ENCODE measurements at places on chromosomes 2 and 18.

DNA sequence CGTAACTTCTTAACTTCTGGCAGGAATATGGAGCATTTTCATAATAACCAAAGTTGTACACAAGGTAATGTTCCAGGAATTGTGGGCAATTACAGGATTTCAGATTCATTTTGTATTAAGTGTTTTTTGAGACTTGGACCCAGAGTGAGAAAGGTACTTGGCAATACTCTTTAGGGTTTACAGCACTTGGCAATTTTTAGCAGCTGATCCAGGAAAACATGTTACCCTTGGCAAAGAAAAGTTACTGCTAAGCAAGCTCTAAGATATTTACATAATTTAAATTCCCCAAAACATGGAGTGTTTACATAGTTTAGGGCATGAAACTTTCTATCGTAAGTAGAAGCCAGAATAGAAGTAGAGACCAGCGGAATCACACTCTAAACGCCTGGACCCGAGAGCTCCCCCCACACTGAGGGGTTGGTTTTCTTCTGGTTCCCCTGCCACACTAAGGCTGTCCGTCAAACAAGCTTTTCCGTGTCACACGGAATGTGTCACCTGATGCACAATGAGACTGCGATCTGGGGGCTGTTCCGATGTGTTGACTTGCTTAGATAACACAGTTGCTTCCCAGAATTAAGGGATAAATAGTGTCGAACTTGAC is 177.1 kb downstream of the PTGR3 start:
- no peak for DNase-seq

GRCh38 chr2:26941486-26941885 is 29.0 kb upstream of the MAPRE3 start:
- DNase-seq, result no peak

DNA sequence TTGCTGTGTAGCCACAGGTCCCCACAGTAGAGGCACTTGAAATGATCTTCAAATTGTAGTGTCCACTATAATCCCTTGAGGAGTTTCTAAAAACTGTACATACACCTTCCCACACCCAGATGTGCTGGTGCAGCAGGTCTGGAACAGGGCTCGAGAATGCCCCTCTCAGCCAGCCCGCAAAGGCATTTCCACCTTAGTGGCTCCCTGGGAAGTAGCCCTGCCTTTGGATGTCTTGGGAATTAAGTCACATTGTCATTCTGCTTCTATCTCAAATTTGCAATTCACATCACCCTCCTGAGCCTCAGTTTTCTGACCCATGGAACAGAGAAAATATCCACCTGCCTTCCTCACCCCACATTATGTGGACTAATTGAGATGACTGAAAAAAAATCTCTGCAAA is 44.3 kb upstream of the TCF7L1 start:
- DNase-seq, result no peak

DNA sequence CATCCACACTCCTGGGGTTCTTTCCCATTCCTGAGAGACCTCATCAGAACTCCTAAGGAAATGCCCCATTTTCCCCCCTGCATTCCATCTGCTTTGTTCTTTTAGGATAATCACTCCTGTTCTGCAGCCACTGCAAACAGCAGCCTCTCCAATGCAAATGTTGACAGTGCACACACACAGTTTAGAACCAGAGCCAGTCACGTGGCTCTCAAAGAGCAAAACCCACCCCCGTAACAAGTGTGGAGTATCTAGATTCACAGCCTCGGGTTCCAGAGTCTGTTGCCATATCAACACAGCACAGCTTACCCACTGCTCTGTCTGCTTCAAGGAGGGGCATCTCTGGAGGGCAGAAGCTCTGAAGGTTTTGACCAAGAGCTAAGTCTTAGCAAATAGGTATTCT is 180.0 kb downstream of the NAPG start:
- DNase-seq, result no peak

- no peak for DNase-seq
Observed at GRCh38 chr2:70014959-70015358, 53.5 kb upstream of the ASPRV1 start.

DNA sequence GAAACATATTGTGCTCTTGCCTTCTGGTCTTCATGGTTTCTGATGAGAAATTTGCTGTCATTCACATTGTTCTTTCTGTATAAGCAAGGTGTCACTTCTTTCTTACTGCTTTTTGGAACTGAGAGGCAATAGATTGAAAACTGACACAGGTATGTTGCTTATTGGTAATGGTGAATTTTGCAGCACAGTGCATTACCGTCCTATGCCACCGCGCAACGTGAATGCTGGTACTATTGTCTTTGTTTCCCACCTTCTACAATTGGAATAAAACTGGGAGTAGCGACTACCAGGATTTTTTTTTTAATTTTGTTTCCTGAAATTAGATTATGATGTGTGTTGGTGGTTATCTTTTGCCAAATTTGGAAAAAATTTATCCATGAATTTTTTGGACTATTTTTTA is 11.4 kb downstream of the XIRP2 start:
- no peak for DNase-seq

DNA sequence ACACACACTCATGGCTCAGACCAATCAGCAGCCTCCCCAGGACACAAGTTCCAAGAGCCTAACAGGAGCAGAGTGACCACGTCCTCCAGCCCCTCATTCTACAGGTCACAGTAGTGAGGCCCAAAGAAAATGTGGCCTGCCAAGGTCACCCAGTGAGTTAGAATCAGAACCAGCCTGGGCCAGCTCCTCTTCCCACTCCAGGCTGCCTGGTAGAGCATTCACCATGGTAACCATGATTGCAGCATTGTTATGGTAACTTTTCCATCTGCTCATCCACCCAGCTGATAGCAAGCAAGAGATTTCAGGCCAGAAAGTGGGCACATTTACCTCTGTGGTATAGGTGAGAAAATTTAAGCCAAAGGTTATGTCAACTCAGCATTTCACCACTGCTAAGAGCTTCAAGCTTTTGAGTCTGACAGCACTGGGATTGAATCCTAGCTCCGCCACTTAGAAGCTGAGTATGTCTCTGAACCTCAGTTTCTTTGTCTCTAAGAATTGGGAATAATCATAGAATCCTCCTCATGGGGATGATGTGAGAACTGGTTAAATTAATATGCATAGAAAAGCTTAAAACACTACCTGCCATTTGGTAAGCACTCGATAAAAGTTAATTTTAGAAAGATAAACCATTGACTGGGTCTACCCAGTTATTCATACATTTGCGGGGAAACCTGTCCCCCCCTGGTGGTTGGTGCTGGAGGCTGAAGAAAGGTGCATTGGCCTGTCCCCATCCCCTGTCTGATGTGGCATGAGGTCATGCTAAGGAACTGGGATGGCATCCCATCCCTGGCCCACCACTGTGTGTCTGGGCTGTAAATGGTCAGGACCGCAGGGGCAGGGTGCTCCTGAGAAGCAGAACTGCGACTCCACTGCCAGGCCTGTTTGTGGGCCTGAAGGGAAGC is 181.5 kb downstream of the KLHL29 start:
- DNase-seq, result no peak

DNA sequence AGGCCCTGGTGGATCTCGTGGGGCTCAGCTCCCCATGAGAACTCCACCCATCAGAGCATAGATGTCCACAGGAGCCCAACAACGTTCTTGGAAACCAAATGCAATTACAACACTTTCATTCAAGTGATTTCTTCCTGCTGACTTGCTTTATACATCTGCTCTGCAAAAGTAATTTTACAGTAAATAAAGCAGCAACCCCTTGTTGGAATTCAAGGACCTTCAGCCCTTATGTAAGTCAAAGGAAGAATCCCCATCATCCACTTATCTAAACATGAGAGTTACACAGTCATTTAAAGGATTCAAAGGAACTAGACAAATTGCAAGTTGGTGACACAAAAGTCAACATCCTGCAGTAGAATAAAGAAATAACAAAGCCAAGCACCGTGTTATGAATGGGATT is 17.1 kb upstream of the ANTXR1 start:
- no peak for DNase-seq

- no peak for DNase-seq
Observed at GRCh38 chr2:240598311-240598911, 11.9 kb downstream of the CAPN10 start.

GRCh38 chr2:237209885-237210284 is 124.2 kb downstream of the COPS8 start:
- DNase-seq, result no peak

DNA sequence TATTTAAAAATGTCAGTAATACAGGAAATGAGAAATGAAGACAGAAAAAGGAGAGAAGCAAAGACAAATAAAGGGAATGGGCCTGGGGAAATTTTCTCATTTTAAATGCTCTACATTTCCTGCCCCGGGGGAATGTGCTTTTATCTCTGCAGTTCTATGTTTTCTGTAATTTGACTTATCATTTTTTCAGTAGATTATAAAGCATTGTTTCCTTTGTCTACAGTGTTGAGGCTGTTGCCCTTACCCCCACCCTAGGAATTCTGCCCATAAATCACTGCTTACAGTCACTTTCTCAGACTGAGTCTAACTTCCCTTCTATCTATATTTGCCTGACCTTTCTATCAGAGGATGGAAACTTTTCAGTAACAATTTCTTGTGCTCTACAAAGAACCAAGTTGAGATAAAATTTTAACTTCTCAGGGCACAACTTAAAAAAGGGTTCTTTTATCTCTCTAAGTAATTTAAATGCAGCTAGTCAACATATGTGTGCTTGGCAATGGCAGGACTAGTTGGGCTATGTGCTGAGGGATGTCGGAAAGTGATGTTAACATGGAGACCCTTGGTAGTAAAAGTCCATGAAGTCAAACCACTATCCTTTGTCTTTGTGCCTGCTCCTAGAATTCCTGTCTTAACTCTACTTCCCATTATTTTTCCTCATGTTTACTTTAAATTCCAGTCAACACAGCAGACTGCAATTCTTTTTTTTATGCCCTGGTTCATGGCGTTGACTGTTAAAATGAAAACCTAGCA is 146.5 kb upstream of the MMADHC start:
- no peak for DNase-seq

DNA sequence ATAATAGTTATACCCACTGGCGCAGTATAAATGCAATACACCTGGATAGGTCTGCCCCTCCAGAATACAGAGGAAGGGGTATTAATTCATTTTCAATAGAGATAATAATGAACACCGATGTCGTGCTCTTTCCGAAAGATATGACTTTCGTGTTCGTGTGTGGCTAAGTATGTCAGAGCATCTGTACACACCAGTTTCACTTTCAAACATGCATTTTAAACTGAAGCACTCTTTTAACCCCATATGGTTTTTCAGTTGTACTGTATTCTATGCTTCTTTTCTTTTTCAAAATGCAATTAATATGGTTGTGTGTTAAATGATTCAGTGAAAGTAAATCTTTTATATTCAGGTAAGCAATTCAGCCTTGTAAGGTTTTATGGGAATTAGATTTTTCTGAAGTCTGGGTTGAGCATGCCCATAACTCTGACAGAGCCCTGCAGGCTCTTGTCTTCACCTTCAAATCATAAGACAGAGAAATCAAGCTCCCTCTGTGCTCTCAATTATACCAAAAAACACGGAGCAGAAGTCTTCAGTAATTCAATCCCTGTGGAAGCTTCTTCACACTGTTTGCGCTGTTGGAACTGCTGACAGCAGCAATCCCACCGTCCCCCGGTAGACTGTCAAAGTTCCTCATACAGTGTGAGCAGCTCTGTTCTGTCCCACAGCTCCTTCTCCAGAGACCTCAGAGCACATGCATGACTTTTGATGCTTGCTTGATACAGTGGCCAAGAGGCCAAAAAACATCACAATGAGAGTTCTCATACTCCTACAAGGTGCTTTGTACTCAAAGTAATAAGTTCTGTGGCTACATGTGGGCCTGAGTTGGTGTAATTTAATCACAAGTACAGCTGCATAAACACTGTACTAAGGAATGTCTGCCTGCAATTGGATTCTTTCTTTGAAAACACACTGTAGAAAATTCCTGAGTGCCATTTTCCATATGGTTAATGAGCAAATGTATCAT is 186.8 kb downstream of the ZNF521 start:
- DNase-seq, result no peak

DNA sequence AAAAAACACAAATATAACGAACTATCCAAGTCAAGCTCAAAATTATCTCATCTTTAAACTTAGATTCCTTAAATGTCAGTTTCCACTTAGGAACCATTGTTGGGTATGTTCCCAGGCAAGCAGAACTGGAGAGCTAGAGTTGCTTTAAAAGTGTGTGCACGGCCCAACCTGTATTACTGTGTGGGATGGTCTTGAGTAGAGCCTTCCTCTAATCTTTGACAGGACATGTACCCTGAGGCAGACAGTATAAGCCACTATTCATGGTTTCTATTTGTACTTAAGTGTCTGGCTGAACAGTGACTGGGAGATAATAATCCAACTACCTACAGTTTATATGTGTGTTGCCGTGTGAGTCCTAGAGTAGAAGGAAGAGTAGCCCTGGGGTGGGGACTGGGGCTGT is 239.7 kb downstream of the GPD2 start:
- DNase-seq, result no peak

GRCh38 chr2:118121986-118122524 is 33.8 kb downstream of the INSIG2 start:
- DNase-seq, result no peak

DNA sequence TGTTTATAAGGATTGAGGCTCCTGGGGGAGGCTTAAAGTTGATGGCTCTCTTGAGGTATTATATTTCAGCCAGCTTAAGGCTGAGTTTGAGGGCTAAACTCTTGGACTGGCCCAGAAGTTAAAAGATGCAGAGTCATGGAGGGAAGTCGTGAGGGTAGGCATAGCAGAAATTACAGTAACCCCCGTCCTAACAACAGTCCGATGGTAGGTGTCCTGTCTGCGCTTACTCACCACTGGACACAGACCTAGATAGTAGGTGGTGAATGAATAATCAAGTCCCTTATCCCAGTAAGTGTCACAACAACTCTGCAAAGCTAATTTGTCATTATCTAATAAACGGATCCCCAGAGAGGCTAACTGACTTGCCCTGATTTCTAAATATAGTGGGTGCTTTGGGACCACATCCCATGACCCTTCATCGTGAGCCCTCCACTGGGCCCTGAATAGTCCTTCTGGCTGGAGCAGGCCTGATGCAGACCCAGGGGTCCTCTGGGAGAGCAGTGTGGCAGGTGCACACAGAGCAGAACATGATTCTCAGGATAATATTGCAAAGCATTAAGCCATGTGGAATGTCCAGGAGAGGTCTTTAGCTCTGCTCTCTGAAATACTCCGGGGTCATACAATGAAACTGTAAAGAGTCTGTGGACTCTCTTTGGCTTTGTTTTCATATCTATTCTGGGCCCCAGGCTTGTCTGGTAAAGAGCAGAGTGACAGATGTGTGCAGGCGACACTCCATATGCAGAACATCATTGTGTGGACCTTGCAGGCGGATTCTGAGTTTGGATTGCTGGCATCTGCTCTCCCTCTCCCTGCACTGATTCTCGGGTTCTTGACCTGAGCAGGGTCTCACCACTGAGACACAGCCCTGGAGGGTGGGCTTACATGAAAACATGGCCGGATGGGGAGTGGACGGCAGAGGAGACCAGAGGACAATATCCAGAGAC is 98.1 kb downstream of the RNF144A start:
- DNase-seq, result no peak

GRCh38 chr2:173963323-173963816 is 1.8 kb downstream of the SP3 start:
- DNase-seq, result peak; percentile 33

DNA sequence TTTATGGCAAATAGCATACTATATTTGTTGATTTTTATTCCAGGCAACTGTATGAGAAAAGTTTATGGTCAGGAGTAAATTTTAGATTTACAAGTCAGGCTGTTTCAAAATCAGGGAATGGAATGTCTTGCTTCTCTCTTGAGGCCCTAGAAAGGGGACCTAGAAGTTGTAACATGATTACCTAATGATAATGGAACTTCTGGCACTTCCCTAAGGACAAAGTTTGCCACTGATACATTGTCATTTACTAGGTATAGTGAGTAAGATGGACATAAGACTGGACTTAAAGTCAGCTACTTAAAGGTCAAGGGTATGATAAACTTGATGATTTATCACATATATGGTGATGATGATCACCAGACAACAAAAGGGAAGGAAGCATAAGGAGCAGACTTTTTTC is 103.3 kb upstream of the VRK2 start:
- no peak for DNase-seq

GRCh38 chr18:10242936-10243680 is 211.3 kb upstream of the APCDD1 start:
- no peak for DNase-seq
